Cortex of kidney (tissue), 1 donor: ENCODE measurements at places on chromosomes 3 and 15.

- no peak for DNase-seq
Observed at GRCh38 chr3:195911946-195912270, 3.6 kb upstream of the TNK2 start.

- DNase-seq: no peak
Observed at GRCh38 chr3:78972617-78973301, 795.0 kb downstream of the ROBO1 start.

- DNase-seq: no peak
Observed at GRCh38 chr15:65305150-65305758, 777 bp downstream of the RNU5B-1 start.

DNA sequence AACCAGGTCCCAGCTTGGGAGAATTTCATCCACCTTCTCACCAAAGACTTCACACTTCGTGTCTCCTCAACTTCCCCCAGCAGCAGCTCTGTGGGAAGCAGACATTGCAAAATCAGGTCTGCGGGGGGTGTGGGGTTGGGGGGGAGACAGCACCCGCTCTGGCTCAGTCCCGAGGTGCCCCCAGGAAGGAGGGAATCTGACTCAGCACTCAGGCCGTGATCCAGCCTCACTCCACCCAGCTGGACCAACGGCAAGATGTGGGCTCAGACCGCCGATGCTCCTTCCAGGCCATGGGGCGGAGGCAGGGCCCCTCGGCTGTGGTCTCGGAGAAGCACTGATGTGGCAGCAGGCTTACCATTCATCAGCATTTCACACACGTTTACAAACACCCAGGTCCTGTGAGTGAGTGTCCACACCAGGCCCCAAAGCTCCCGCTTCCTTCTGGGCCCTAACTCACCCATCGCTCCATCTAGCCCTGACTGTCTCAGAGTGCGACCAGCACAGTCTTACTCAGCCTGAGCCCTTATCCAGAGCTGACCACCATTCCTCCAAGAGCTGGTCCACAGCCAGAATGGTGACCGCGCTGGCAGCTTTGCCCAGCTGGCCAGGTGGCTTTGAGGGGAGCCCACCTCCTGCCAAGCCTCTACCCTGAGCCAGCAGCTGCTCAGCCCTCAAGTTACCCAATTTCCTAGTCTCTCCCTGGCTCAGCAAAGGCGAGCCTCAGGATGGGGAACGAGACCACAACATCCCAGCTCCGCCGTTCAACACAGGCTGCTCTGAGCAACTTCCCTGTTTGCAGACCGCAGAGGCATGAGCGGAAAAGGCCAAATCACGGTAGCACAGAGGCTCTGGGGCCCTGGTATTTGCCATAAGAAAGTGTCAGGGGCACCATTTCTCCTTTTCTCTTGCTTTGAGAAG is 3.3 kb downstream of the STAB1 start:
- DNase-seq: no peak

GRCh38 chr3:126777366-126777765 is 73.3 kb downstream of the CHCHD6 start:
- no peak for DNase-seq

- DNase-seq: no peak
Observed at GRCh38 chr15:71359246-71359645, 244.0 kb downstream of the THSD4 start.

GRCh38 chr3:100081986-100082692 is 32.2 kb downstream of the FILIP1L start:
- no peak for DNase-seq

GRCh38 chr15:65289261-65289854 is 2.7 kb upstream of the PARP16 start:
- no peak for DNase-seq

DNA sequence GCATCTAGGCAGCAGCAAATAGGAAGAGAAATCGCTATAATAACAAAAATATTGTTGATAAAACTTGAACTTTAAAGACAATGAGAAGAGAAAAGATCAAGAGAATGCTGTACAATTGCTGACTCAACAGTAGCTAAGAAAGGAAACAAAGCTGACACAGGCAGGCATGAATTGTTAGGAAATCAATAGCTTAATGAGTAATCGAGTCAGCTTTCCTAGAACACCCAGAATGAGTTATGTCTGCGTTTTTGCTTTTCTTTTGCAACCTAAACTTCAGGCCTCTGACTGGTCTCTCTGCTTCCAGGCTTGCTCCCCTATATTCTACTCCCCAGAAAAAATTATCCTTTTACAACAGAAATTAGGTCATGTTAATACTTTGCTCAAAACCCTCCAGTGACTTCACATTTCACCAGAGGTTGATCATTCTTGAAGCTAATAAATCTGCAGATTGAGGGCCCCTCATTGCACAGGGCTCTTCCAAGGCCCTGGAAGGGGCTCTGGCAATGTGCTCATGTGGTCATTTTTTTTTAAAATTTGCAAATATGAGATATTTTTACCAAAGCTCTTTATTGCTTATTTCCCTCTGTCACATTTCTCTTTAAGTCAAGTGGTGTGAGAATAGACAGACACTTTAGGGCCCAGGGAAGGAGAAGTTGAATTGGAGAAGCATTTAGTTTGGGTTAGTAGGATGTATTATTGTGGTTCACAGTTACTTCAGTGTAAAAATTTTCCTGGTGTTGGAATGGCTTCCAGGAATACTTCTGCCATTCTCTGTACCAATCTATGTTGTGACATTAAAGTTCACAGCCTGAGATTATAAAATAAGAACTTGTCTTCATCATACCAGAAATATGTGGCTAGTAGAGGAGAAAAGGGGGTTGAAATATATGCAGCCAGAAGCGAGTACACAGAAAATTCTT is 116.3 kb downstream of the TMCO5A start:
- DNase-seq: no peak

GRCh38 chr15:82788496-82788895 is 17.4 kb downstream of the FSD2 start:
- DNase-seq: no peak

GRCh38 chr3:69774029-69774428 is 34.8 kb downstream of the MITF start:
- no peak for DNase-seq

GRCh38 chr3:55615694-55616295 is 128.7 kb upstream of the WNT5A start:
- no peak for DNase-seq

DNA sequence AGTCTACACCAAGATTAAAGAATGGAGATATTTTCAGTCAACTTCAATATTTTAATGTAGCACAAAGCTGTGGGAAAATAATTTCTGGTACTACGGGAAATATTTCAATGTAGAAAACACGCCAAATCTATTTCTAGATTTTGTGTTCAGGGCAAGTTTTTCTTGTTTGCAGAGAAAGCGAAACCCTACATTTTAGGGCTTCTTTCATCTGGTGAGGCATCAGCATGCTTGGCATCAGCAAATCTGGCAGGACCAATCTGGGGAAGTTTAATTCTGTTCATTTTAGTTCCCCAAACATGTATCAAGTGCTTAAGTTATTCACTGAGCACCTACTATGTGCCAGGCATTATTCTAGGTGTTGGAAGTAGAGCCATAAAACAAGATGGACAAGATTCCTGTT is 30.3 kb downstream of the CLRN1 start:
- DNase-seq: no peak

DNA sequence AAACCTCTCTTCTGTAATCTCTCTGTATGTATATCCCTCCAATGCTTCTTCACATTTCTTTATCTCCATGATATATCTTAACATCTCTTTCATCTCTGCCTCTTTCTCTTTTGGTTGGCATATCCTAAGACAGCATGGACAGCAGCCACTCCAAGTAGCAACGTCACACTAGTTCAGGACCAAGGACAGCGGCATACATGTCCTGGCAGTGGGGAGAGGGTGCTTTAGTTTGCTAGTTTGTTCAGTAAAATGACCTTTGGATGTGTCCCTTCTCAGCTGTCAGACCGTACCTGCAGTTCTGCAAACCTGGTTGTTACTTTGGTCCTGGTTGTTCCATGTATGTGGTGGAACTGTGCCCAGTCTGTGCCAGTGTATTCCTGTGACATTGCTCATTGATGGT is 225.6 kb upstream of the ROPN1 start:
- DNase-seq: no peak

DNA sequence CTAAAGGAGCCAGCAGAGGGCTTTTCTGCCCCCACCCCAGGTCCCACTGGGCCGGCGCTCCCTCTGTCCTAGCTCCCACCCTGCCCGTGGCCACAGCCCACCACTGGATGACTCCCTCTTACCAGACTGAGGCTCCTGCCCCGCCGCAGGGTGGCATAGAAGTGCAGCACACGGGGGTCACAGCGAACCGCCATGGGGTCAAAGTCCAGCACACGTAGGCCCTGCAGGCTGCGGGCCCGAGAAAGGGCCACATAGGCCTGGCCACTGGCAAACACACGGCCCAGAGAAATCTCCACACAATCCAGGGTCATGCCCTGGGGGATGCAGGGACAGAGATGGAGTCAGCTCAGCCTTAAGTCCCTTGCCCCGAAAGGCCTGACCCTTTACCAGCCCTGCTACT is 9.0 kb downstream of the PIF1 start:
- DNase-seq: no peak

GRCh38 chr3:187072102-187072501 is 67.2 kb downstream of the RPL39L start:
- no peak for DNase-seq

- no peak for DNase-seq
Observed at GRCh38 chr15:29590701-29591100, 231.6 kb downstream of the TJP1 start.

DNA sequence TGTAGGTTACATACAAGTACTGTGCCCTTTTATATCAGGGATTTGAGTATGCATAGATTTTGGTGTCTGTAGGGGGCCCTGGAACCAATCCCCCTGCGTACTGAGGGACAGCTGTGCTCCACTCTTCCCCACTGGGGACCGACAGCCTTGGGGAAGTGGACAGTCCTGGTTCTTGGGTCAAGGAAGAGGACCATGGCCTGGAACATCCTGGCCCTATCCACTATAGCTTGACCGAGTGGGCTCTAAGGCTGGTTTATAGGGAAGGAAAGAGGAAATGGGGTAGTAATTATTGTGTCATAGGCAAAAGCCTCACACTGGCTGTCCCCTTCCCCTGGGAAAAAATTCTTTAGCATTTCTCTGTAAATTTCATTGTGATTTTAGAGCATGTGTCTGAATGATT is 49.5 kb downstream of the CRTC3 start:
- no peak for DNase-seq

DNA sequence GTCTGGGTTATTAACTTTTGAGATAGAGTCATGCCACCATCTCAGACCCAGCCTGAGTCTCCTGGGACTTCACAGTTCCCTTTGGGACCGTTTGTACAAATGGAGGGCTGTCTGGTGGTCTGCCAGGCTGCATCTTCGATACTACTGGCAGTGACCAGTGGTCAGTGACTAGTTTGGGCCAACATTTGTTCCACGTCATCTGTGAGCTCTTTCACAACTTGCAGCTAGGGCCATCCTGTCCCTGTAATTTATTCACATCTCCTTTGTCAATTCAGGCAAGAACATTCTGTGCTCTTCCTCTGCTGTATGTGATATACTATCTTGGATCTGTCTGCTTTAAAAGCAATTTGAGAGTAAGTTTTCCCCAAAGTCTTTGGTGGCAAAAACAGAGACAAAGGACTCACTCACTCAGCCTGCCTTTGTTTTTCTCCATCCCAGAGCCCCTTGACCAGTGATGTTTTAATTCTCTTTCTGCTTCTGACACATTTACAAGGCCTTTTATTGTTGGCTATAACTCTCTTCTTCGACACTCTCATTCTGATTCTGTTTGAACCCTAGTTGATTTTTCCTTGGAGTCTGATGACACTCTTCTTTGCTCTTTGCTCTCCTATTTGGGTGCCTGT is 353.4 kb downstream of the EPHB1 start:
- DNase-seq: no peak

DNA sequence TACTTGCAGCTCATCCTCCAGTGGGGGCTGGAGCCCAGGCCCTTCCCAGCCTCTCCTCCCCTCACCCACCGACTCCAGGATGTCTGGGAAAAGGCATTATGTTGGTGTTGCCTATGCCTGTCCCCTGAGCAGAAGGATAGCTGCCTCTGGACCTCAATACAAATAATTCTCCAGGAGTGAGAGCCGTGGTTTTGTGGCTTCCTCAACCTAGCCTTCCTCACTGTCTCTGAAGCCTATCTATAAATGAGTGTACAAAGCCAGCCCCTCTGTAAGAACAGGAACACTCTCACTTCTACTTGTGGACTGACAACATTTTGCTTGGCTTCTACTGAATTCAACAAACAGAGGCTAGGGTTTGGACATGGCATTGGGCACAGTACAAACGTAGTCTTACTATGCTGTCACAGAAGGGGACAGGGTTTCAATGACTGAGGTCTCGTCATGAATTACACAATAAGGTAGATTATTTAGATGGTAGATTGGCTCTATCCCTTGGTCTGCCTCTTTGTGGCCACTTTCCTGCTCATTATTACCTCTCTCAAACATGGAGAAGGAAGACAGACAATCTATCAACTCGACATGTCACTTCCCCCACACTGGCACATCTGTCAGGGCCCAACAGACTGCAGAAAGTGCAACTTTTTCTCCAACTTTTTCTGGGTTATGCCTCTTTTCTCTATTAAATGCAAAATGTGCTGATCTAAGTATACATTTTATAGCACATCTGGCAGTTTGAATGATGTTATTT is 82.8 kb upstream of the MEX3B start:
- DNase-seq: no peak

- no peak for DNase-seq
Observed at GRCh38 chr3:171000281-171000680, 26.2 kb downstream of the SLC2A2 start.

DNA sequence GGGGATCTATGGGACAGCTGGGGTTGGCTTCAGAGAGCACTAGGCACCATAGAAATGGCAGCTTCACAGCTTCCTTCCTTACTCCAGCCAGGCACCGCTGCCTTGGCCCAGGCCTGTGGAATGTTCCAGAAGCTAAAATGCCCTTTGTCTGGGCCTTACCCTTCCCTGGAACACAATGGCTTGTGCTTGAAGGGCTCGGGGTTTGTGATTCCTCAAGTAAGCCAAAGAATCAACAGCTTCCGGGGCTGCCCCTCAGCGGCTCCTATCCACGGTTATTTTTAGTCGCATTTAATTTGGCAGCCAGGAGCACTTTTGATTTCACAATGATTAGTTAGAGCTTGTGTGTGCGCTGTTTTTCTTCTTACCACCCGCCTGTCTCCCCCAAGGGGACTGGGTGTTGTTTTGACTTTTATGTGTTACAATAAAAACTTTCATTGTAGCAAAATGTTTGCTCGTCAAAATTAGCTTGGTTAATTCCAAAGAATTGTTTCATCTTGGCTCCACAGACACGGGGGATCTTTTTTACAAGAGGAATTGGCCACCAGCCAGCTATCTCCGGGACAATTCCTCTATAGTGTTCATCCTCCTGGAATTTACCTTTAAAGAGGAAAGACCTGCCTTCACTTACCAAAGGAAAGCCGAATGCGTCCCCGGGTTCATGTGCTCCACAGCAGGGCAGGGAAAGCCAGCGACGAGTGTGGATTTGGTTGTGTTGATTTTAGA is 73.8 kb downstream of the TLE3 start:
- DNase-seq: no peak
